Choroid plexus epithelial cell (primary cell): ENCODE measurements at places on chromosomes 4 and X.

- no peak for DNase-seq
Measured at GRCh38 chrX:153645921-153646488, 998 bp upstream of the DUSP9 start.

DNA sequence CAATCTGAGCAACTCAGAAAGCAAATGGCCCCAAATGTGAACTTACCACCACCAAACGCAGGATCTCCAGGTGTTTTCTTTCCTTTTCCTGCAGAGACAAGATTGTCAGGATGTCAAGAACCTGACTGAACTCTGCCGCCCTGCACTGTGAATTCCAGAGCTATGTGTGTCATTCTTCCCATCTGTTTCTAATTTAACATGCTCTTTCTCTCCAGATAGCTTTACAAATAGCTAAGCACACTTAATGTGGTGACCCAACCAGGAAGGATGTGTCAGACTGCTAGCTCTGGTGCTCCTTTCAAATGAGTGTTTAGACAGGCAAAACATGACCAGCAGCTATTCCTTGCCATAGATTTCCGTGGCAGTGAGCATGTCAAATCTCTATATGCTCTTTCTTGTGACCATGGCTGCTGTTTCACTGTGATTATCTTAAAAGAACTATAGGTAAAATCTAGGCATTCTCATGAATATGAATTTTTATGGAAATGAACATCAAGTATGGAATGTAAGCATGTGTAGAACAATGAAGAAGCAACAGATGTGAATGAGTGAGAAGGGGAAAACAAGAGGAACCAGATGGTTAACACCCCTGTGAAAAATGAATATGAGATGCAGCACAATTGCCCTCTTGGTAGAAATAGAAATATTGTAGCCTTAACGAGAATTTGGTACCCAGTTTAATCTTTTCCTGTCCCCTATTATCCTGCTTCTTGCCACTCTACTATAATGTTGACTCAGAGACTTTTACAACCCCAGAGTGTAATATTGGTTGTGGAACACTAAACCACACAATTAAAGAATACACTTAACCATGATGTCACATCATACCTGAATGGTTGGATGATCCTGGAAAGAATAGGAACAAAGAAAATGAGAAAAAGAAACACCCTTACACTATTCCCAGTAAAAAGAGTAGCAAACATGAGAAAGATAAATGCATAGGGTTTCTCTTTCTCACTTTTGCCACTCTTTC, 247.8 kb upstream of the DKK2 start:
- DNase-seq = peak; percentile 78

- no peak for DNase-seq
Measured at GRCh38 chrX:10666102-10666501, 45.7 kb upstream of the MID1 start.

DNA sequence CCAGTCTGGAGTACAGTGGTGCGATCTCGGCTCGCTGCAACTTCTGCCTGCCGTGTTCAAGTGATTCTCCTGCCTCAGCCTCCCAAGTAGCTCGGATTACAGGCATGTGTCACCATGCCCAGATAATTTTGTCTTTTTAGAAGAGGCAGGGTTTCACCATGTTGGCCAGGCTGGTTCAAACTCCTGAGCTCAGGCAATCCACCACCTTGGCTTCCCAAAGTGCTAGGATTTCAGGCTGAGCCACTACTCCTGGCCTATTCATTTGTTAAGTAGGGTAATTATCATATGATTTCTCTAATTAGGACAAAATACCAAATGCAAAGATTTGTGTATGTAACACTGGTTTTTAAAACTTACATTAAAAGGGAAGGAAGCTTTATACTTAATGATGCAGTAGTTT, 137.8 kb downstream of the GPM6A start:
- no peak for DNase-seq

GRCh38 chr4:27154706-27155105, 294.1 kb downstream of the STIM2 start:
- peak; percentile 4 for DNase-seq

GRCh38 chrX:98191003-98191402, 1307.3 kb downstream of the RPA4 start:
- DNase-seq = no peak

DNA sequence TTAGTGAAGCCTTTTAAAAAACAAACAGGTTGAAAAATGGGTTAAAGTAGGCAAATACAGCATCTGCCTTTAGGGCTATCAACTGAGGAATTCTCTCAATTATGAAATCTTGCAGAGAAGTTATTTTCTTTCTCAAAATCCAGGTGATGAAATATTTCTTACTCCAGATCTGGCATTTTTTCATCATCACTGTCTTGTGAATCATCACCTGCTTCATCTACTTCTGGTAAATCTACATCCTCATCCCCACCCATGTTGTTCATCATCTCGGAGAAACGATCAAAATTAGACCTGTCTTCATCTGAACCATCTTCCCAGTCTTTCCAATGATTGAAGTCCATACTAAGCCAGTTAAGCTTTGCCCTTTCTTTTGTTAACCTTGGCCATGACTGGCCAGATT, 33.3 kb upstream of the HPF1 start:
- no peak for DNase-seq

- peak; percentile 4 for DNase-seq
Measured at GRCh38 chrX:42149281-42149680, 225.9 kb upstream of the CASK start.

DNA sequence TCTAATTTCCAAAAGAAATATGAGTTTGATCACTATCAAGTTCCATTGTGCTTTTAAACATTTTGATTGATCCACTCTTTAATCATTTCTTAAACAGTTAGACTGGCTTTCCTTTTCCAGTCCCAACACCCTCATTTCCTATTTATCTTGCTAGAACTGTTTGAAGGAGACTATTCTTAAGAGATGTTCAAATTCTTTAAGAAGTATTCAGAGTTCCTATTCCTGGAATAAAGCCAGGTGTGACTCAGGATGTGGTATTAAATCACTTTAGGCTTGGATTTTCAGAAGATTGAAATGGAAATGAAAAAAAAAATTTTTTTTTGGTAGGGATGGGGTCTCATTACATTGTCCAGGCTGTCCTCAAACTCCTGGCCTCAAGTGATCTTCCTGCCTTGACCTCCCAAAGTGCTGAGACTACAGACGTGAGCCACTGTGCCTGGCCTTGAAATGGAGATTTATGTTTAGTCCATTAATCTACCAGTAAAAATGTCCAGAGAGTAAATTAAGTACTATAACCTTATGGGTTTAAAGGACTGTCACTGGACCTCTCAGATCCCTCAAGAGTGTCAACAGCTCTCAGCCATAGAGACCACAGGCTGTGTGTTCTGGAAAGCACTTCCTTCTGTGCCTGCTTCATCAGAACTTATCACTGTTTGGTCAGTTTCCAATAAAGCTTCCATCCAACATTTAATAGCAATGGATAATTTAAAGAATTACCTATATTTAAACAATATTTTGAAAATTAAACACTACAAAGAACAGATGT, 90.7 kb downstream of the CDS1 start:
- peak; percentile 92 for DNase-seq

- DNase-seq = peak; percentile 83
Measured at GRCh38 chr4:86092684-86093083, 267.2 kb downstream of the MAPK10 start.

DNA sequence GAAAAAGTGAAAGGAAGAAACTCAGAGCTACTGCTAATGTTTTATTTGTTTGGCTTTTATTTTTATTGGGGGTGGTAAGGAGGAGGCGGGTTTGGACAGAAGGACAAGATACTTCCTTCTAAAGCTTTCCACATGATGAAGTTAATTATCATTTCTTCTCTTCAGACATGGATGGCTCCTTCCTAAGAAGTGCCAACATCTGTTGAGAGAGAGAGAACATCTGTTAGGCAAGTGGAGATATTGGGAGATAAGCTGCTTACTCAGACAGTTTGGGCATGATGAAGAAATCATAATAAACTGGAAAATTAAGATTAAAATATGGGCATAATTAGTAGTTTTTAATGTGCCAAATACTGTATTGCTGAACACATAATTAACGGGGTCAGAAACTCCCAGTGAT, 535.7 kb upstream of the INTU start:
- DNase-seq = no peak

DNA sequence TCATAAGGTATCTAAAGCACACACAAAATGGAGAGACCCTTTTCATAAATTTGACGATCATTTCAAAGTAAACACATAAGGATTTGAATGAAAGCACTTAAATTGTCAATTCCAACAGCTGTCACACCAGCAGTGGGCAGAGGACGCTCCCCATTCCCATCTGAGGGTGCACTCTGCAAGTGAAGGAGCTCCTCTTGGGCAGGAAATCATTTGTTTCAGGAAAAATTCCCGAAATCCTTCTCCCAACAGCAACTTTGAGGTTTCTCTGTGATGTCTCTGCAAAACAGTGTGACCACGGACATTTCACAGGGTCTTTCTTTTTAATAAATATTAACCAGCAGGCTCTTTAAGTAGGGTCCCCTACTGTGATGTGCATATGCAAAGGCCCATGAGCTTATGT, 111.0 kb downstream of the EPHA5 start:
- no peak for DNase-seq

DNA sequence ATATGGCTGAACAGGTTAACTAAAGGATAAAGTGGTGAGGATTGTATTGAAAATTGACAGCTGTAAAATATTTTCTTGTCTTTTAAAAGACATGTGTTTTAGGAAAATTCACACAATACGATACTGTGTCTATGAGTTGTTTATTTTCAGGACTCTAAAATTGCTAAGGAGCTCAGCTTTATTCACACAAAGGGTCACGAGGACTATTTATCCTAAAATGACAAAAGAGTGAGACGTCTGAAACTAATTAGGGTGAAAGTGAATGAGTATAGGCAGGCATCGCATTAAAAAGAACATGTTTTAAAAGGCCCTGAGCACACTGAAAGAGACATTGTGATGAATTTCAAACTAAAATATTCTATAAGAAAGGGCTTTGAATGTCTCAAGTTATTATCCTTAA, 304.7 kb downstream of the SH2D1A start:
- no peak for DNase-seq

DNA sequence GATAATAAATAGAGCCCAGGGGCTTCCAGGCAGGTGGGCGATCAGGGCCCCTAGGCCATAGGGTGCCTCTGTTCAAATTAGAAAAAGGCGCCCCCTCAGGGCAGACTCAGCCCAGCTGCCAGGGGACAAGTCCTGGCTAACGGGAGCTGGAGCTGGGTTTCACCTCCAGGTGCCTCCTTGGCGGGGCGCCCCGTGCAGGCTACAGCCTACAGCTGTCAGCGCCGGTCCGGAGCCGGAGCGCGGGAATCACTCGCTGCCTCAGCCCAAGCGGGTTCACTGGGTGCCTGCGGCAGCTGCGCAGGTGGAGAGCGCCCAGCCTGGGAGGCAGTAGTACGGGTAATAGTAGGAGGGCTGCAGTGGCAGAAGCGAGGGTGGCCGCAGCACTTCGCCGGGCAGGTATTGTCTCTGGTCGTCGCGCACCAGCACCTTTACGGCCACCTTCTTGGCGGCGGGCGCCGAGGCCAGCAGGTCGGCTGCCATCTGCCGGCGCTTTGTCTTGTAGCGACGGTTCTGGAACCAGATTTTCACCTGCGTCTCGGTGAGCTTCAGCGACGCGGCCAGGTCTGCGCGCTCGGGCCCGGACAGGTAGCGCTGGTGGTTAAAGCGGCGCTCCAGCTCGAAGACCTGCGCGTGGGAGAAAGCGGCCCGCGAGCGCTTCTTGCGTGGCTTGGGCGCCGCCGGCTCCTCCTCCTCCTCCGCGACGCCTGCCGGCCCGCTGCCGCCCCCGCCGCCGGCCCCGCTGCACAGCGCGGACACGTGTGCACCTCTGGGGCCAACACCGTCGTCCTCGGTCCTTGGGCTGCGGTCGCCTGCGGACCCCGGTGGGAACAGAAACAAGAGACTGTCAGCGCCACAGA, 2.4 kb downstream of the NKX3-2 start:
- no peak for DNase-seq

DNA sequence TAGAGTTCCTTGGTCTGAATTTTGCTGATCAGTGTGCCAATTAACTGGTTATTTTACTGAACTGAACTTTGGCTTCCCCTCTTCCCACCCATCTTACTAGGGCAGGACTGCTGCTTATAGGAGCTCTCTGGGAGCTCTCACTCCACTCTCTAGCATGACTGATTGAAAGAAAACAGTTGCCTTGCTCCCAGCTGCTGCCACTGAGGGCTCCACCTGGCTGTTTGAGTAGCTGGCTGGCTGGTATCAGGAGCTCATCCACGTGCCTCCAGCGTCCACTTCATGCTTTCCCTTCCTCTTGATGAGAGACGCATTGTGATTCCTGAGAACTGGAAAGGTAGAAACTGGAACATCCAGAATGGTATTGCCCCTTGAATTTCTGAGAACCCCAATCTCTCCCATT, 73.0 kb upstream of the KLHL13 start:
- no peak for DNase-seq

GRCh38 chr4:19254486-19254885, 997.2 kb upstream of the SLIT2 start:
- peak; percentile 64 for DNase-seq

GRCh38 chr4:56681158-56681852, at the start of gene HOPX:
Gene HOPX (minus strand): TSS chr4:56681296. CDS start chr4:56657816, 23,480 bp downstream.
- no peak for DNase-seq

- DNase-seq = no peak
Measured at GRCh38 chr4:80263541-80264351, 2.7 kb upstream of the FGF5 start.

DNA sequence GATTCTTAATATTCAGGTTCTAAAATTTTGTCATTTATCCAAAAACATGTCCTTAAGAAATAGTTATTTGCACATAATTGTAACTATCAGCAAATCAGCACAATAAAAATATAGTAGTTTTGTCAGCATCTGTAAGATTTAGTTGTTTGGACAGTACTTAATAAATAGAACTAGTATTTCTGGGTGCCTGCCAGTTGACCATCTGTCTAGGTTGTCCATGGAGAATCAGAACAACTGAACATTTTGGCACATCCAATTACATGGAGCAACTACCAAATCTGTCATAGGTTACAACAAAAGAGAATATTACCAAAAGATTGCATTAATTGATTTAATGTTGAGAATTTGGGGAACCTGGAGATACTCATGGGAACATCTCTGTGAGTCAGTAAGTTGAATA, 305.5 kb upstream of the TACR3 start:
- DNase-seq = no peak

GRCh38 chrX:87571964-87572363, 54.4 kb downstream of the KLHL4 start:
- peak; percentile 54 for DNase-seq

DNA sequence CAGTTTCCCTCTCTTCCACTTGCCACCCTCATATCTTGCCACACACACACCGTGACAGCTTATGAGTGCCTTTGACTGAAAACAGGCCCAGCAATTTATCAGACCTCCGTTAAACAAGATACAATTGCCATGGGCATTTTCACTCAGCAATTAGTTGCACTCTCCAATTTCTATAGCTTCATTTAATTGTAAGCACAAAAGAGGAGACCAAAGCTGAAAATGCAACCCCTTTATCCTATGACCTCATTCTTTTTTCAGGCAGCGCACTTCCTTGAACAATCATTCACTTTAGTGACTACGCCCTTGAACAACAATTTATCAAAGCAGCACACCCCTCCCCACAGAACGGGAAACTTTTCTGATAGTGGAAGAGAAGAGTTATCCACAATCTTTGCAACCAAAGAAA, 4.1 kb downstream of the POF1B start:
- no peak for DNase-seq

GRCh38 chrX:53681661-53682060, 4.9 kb downstream of the HUWE1 start:
- no peak for DNase-seq

GRCh38 chrX:20217271-20217670, 49.4 kb downstream of the RPS6KA3 start:
- DNase-seq = peak; percentile 75
